Stimulated activated CD8-positive, alpha-beta memory T cell treated with anti-CD3 and anti-CD28 coated beads, Interleukin-7, amount 100 ng/mL, for 1 hour (primary cell): ENCODE measurements at places on chromosomes 7 and 10.

GRCh38 chr7:23058408-23059096 lies 44.6 kb upstream of the HYCC1 start:
- DNase-seq, result no peak

DNA sequence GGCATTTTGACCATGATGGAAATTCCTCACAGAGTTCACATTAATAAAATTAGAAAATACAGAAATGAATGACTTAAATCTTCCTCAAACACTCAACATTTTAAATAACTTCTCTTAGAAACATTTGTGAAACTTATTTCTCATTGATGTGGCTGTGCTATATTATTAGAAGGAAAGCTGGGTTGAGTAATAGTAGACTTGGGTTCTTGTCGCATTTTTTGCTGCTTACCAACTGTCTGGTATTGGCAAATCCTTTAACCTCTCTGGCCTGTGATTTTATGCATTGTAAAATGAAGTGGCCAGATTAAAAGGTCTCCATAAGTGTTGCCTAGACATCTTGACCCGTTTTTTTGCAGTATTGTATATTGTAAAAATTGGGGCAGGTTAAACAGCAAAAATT lies 66.5 kb downstream of the VPS50 start:
- no peak for DNase-seq

DNA sequence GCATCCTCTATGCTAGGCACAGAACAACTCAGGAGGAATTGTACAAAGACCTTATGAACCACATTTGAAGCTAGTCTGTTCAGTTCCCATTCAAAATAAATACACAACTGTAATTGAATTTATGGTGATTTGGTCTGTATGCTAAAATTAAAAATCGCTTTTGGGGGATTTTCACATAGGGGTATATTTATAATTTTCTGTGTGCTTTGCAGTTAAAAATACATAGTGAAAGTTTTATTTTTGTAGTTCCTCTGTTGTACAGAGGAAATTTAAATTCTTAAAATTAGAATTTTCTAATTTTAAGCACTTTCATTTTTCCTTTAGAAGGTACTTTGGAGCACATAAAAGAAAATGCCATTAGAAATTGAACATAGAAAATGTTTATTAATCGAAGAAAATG lies 6.9 kb downstream of the RABGEF1 start:
- DNase-seq, result no peak

GRCh38 chr7:36036590-36036989 lies 116.5 kb upstream of the EEPD1 start:
- DNase-seq, result no peak

GRCh38 chr10:34081347-34081743 lies 733.8 kb downstream of the PARD3 start:
- DNase-seq, result no peak
